T-helper 17 cell (primary cell): ENCODE measurements at places on chromosomes 7 and 10. TPM values are rescaled to one million over a fixed set of nuclear protein-coding genes. Genes with fewer than 3 reads are reported as not detected.

COBL gene
- not detected for total RNA-seq

PLOD3 gene
- 44.7 TPM for total RNA-seq

C10orf67 gene
- not detected for total RNA-seq

ALOX5 gene
- 19.8 TPM for total RNA-seq

TDRD1 gene
- not detected for total RNA-seq

TFR2 gene
- total RNA-seq, result 6.1 TPM

PGAM2 gene
- not detected for total RNA-seq

PKD2L1 gene
- 0.80 TPM for total RNA-seq

RHBDD2 gene
- 140 TPM for total RNA-seq

SFRP5 gene
- total RNA-seq, result not detected

ITPRID1 gene
- total RNA-seq, result not detected

ODAD2 gene
- 0.78 TPM for total RNA-seq

JCAD gene
- not detected for total RNA-seq

INSYN2A gene
- not detected for total RNA-seq

CALML3 gene
- total RNA-seq, result not detected

NDUFB8 gene
- 159 TPM for total RNA-seq

SEC61G gene
- 67.5 TPM for total RNA-seq

DEPP1 gene
- 0.27 TPM for total RNA-seq

HEPACAM2 gene
- total RNA-seq, result not detected

SNCG gene
- total RNA-seq, result not detected

POM121L12 gene
- not detected for total RNA-seq

RNF32 gene
- total RNA-seq, result 1.8 TPM

GARIN1A gene
- 0.80 TPM for total RNA-seq

COMMD3 gene
- 35.0 TPM for total RNA-seq

IQUB gene
- total RNA-seq, result 0.16 TPM

LIPK gene
- not detected for total RNA-seq

PUS7 gene
- 6.0 TPM for total RNA-seq

STRIP2 gene
- 0.67 TPM for total RNA-seq

HTR5A gene
- total RNA-seq, result not detected

NRP1 gene
- total RNA-seq, result 0.47 TPM

BPGM gene
- total RNA-seq, result 13.7 TPM

CYP26A1 gene
- not detected for total RNA-seq

ETV1 gene
- total RNA-seq, result not detected

CCM2 gene
- 83.0 TPM for total RNA-seq

GIMAP2 gene
- total RNA-seq, result 68.2 TPM

TMEM225B gene
- total RNA-seq, result 0.96 TPM

SLC13A1 gene
- not detected for total RNA-seq

MSS51 gene
- total RNA-seq, result 2.6 TPM

CALN1 gene
- total RNA-seq, result not detected

ARPC1B gene
- 185 TPM for total RNA-seq

CCDC3 gene
- 0.99 TPM for total RNA-seq

OR13A1 gene
- not detected for total RNA-seq

MBL2 gene
- not detected for total RNA-seq

OR2A12 gene
- total RNA-seq, result not detected

NXPH1 gene
- total RNA-seq, result not detected

HYAL4 gene
- total RNA-seq, result not detected

ZNF438 gene
- total RNA-seq, result 3.7 TPM

AGMO gene
- total RNA-seq, result not detected

DNAJB6 gene
- 278 TPM for total RNA-seq

TCAF2 gene
- 23.8 TPM for total RNA-seq

ACBD7 gene
- 0.77 TPM for total RNA-seq

LUC7L2 gene
- 187 TPM for total RNA-seq

PIP gene
- not detected for total RNA-seq
